Suprapubic skin (tissue), 4 donors: ENCODE measurements at places on chromosomes 5 and 9.
A peak's percentile ranks its signal among the peaks of the same experiment; 100 is the strongest.

DNA sequence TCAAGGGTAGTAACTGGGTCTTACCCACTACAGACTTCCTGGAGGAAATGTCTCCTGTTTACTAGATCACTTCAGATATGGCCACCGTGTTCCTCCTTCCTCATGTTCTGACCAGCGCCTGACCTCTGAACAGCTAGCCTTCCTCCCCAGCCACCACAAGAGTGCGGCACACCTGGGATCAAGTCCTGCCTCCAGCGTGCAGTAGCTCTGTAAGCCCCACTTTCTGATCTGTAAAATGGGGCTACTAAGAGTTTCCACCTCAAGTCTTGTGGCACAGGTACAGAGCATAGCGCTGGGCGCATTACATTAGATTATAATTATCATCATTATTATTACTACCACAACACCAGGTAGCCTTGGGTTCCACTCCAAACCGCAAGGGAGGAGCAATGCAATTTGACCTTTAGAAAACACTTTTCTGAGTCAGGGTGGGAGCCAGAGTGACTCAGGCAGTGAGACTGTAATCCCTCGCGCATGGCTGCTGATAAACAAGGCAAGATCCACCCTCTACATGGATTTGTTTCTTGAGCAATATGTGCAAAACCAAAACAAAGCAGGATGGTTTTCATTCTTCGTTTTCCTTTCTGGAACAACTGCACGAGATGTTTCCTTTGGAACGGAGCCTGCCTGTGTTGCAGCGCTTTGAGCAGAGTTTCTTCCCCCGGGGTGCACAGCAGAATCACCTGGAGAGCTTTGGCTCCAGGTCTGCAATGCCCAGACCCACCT is 65.0 kb upstream of the ANGPTL2 start:
- peak; percentile 87 for DNase-seq

- no peak for DNase-seq
Measured at GRCh38 chr5:149788964-149789363, 58.9 kb downstream of the PPARGC1B start.

GRCh38 chr5:111407562-111407961 is 104.8 kb downstream of the STARD4 start:
- no peak for DNase-seq

DNA sequence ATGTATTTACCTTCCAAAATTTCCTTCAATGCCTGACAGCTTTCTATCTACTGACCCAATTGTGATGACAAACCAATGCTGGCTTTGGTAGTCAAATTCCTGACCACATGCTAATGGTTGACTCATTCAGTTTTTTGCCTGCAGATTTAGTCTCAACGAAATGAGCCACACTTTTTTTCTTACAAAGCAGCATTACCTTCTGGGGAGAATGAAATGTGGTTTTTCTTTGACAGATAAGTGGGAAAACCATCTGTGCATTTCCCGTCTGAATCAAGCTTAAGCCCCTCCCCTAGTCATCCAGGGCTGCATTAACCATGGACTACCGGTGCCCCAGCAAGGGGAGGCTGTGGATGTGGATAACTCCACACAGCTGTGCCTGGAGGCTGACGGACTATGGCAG is 99.6 kb upstream of the TAF11L2 start:
- no peak for DNase-seq

DNA sequence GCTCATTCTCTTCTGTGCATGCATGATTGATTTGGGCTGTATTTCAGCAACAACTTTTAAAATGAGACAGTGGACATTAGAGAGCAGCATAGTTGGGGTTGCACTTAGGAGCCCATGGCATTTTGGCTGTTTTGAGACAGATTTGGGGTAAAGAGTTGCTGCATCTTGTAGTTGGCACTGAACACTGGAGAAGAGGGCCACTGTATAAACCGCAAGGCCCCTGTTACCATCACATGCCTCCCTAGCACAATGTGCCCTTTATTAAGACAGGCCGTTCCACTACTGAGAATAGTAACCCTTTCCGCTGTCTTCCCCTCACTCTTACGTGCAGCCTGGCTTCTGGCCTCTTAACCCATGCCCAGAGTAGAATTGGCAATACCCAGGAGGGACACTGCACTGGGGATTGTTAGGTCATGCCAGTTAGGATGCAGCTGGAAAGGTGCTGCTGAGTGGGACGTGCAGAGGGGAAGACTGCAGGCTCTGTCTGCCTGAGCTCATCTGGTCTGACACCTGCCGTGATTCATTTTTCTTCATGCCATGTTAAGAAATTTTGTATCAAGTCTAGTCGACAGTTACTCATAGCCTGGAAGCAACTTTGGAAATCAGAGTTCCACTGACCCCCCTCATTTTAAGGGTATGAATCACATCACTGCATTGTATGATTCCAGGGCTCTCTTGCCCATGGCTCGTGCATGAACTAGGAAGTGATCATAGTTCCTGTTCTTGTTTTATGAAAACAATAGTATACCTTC is 146.9 kb upstream of the DMRT1 start:
- no peak for DNase-seq

DNA sequence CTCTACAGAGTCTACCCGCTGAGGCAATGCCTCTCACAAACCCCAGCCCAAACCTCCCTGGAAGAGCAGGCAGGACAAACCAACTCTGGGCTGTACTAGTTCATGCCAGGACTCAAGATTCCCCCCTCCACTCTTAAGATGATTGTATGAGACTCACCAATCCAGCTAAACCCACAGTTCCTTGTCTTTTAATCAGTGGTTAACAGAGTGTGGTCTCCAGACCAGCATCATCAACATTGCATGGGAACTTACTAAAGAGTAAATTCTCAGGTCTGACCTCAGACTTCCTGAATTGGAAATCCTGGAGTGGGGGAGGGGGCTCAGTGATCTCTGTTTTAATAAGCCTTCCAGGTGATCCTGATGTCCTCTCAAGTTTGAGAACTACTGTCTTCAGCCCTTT is 240.9 kb downstream of the GAS1 start:
- DNase-seq: no peak

DNA sequence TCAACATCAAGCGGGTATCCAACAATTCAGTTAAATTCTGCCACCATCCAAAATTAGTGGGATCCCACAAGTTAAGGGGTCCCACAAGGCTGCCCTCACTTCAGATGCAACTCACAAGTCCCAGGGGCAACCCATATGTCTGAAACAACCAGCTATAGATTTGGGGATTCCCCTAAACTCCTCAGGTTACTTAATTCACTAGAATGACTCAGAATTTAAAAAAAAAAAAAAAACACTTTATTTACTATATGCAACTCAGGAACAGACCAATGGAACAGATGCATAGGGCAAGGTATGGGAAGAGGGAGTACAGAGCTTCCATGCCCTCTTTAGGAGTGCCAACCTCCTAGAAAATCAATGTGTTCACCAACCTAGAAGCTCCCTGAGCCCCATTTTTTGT is 15.1 kb downstream of the AUH start:
- DNase-seq: no peak

- no peak for DNase-seq
Measured at GRCh38 chr9:86766912-86767311, 180.4 kb downstream of the GAS1 start.

GRCh38 chr5:171484460-171484899 is 65.0 kb downstream of the FGF18 start:
- DNase-seq: no peak

DNA sequence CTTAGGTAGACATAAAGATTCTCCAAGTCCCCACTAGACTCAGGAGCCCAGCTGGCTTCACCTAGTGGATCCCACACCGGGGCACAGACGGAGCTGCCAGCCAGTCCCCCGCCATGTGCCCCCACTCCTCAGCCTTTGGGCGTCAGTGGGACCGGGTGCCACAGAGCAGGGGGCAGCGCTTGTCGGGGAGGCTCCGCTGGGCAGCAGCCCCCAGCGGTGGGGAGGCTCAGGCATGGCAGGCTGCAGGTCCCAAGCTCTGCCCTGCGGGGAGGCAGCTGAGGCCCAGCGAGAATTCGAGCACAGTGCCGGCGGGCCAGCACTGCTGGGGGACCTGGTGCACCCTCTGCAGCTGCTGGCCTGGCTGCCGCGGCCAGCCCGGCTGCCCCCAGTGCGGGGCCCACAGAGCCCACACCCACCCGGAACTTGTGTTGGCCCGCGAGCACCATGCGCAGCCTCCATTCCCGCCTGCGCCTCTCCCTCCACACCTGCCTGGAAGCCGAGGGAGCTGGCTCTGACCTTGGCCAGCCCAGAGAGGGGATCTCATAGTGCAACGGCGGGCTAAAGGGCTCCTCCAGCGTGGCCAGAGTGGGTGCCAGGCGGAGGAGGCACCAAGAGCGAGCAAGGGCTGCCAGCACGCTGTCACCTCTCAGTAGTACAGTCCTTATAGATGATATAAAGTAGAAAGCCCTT is 390.7 kb downstream of the PLK2 start:
- DNase-seq: no peak

DNA sequence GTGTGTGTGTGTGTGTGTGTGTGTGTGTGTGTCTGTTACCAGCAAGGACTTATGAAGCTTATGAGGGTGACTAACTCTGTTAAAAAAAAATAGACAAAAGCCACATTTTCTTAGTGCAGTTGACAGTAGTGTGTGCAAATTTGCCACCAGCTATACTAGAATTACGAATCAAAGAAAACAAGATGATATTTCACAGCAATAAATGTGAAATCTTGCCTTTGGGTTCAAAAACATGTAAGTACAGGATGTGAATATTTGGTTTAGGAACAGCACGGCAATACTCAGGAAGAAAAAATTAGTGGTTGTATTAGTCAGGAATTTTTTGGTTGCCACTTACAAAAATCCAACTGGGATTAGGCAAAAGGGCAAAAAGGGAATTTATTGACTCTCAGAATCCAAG is 117.4 kb downstream of the NPR3 start:
- DNase-seq: no peak

DNA sequence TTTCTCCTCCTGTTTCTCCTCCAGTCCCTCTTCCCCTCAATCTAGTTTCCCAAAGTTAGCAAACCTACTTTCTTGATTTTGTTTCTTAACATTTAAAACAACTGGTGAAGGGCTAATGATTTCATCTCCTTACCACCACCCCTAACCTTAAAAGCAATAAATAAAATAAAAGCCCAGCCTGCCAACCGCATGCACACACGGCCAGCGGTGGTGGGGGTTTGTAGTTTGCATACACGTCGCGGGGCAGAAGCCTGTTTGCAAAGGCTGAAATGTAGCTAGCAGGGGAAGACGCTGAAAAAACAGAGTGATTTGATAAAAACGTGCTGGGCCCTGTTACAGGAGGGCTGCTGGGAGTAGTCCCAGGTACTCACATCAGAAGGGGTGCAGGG is 1.9 kb upstream of the DMRT2 start:
- no peak for DNase-seq

GRCh38 chr5:180522330-180522729 is 28.2 kb downstream of the CNOT6 start:
- no peak for DNase-seq

- DNase-seq: no peak
Measured at GRCh38 chr5:60178101-60178500, 284.6 kb upstream of the PDE4D start.

GRCh38 chr5:122312591-122313406 is 762 bp downstream of the SNCAIP start:
- DNase-seq: no peak

- DNase-seq: no peak
Measured at GRCh38 chr9:137833721-137834613, 43.6 kb upstream of the CACNA1B start.

GRCh38 chr5:14069021-14069420 is 74.1 kb upstream of the TRIO start:
- no peak for DNase-seq

DNA sequence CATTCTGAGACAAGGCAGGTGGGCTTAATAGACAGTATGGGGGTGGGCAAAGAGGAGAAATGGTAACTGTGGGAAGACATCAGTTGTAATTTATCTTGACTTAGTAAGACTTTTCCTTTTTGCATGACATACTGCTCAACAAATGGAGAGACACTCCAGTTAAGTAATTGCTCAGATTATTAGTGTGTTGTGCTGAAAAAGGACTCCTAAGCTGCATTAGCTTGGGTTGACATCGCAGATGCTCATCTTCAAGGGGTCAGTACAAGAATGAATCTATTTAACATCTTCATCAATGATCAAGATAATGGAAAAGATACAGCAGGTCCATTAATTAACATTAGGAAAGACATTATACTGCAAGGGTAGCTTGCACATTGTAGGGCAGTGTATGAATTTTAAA is 181.1 kb upstream of the ELAVL2 start:
- no peak for DNase-seq

- DNase-seq: no peak
Measured at GRCh38 chr5:142913728-142914338, 143.7 kb downstream of the ARHGAP26 start.

DNA sequence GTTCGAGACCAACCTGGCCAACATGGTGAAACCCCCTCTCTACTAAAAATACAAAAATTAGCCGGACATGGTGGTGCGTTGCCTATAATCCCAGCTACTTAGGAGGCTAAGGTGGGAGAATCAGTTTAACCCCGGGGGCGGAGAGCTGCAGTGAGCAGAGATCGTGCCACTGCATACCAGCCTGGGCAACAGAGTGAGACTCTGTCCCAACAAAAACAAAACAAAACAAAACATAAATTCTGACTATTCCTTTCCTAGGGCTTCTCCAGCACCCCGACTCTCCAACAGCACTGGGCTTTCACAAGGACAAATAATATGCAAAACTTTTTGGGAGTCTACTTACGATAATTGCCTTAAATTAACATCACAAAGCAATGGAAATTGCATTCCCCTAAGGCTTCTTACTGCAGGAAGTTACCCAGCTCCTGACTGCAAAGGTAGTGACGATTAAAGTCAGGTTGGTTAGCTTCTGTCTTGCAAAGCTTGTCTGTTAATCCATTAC is 15.9 kb upstream of the CDKN2AIPNL start:
- DNase-seq: no peak

- DNase-seq: no peak
Measured at GRCh38 chr5:2627867-2628266, 123.6 kb downstream of the IRX2 start.

- no peak for DNase-seq
Measured at GRCh38 chr5:89452081-89452480, 569.1 kb upstream of the MEF2C start.

GRCh38 chr9:90607701-90608516 is 34.7 kb downstream of the DIRAS2 start:
- DNase-seq: no peak

DNA sequence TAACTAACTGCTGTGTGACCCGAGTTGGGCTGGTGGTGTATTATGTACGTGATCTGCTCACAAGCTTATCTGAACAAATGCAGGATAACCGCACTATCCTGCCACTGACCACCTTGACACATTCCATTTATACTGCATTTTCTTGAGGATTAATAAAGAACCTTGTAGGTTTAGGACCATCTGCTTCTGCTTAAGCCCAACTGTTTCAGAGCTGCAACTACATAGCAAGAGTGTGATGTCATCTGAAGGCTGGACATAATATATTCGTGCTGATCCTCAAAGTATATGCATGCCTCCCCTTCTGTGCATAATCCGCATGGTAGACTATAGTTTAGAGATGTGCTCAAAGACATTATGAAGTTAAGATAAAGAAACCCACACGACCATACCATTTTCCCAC is 435.9 kb downstream of the BNC2 start:
- DNase-seq: no peak

DNA sequence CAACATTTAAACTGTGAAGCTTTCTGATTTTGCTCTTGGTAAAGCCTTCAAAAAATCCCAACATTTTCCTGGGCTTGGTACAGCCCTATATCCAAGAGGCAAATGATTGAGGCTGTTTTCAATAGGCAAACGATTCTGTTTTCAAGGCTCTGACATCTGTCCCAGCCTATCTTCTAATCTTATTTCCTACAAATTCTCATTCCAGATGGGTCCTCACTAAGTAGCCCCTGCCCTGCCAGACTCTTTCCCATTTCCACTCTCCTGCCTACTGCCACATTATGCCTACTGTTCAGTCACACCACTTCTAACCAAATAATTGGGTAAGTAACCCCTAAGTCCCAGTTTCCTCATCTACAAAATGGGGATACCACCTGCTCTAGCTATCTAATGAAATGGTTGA is 3.5 kb downstream of the GBA2 start:
- DNase-seq: no peak
